ENCODE measurements at places on chromosomes 16 and 17. TPM values are rescaled to one million over a fixed set of nuclear protein-coding genes. Genes with fewer than 3 reads are reported as not detected.

The MEFV gene
- total RNA-seq: not detected

The TMC5 gene
- not detected for total RNA-seq

The ITGAX gene
- 4.3 TPM for total RNA-seq

The LRRC75A gene
- total RNA-seq: 1.8 TPM

The ZC3H18 gene
- 94.2 TPM for total RNA-seq

The FBXL16 gene
- 4.1 TPM for total RNA-seq

The ZSCAN10 gene
- total RNA-seq: not detected

The GAST gene
- total RNA-seq: not detected

The PIK3R6 gene
- 0.30 TPM for total RNA-seq

The CDH5 gene
- not detected for total RNA-seq

The TRAP1 gene
- total RNA-seq: 335 TPM

The QPRT gene
- total RNA-seq: 4.2 TPM

The CA7 gene
- total RNA-seq: not detected

The PRRT2 gene
- 0.67 TPM for total RNA-seq

The VWA3A gene
- total RNA-seq: 0.08 TPM

The DCAF7 gene
- total RNA-seq: 103 TPM

The CCDC154 gene
- 1.4 TPM for total RNA-seq

The MAP2K6 gene
- total RNA-seq: 1.6 TPM
